Stimulated activated CD4-positive, alpha-beta T cell treated with anti-CD3 and anti-CD28 coated beads, TNF-alpha, amount 100 ng/mL, for 4 hours (primary cell): ENCODE measurements at places on chromosomes 3 and 15.

GRCh38 chr3:45776611-45777010 is 19.7 kb downstream of the SLC6A20 start:
- DNase-seq = no peak

DNA sequence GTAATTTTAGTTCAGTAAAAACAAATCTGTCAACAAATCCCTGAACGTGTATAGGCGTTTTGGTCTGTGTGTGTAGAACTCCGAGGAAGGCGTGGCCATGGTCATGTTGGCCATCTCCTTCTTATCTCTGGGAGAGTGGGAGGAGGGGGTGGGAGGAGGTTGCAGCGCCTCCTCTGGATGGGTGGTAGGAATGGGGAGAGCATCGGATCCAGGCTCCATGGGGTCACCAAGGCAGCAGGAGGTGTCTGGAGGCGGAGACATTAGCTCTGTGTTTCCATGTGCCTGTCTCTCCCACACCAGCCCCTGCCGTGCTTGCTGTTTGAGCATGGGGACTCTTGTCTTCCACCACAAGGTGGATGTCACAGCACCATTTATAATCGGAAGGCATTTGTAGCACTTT is 34.5 kb upstream of the TRPM1 start:
- DNase-seq = no peak

DNA sequence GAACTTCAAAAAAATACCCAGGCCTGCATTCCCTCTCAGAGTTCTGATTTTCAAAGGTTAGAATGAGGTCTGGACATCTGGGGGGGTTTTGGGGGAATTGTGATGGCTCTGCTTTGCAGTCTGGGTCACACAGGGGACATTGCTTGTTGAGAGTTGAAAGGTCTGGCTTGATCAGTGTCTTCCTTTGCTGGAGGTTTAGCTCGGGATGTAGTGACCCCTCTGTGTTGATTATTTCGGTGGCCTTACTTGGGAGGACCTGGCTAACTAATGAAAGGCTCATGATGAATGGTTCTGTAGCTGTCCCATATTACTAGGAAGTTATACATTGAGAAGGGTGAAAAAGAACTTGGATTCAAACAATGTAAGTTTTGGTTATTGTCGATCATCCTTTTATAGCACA is 23.7 kb downstream of the TPM1 start:
- no peak for DNase-seq

DNA sequence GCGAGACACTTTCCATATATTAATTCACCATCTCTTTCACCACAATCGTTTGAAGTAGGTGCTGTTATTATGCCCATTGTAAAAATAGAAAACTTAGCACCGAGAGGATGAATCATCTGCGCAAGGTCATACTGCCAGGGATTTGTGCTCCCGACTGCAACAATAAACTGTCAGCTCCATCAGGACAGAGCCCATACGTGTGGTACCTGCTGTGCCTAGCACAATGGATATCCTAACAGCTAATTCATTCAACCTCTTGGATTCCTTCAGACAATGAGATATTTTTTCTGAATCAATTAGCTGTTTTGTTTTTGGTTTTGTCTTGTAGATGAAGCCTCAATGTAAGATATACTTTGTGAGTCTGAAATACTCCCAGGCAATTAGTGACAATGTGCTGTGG is 32.3 kb upstream of the PROK2 start:
- no peak for DNase-seq

DNA sequence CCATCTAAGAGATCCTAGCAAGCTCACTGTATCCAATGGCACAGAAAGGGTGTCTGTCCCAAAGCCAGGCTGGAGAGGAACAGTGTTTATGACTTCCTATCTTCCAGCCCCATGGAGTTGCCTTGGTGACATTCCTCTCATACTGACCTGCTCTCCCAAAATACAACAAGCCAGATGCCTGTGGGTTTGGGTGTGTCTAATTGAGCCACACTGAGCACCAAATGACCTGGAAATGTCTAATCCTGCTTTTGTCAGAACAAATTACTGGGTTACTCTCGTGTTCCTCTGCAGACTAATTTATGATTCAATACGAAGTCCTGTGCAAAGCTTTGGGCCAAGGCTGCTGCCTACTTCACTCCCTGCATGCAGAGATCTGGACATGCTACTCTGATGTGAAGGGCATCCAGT is 98.1 kb upstream of the STRIT1 start:
- DNase-seq = no peak

DNA sequence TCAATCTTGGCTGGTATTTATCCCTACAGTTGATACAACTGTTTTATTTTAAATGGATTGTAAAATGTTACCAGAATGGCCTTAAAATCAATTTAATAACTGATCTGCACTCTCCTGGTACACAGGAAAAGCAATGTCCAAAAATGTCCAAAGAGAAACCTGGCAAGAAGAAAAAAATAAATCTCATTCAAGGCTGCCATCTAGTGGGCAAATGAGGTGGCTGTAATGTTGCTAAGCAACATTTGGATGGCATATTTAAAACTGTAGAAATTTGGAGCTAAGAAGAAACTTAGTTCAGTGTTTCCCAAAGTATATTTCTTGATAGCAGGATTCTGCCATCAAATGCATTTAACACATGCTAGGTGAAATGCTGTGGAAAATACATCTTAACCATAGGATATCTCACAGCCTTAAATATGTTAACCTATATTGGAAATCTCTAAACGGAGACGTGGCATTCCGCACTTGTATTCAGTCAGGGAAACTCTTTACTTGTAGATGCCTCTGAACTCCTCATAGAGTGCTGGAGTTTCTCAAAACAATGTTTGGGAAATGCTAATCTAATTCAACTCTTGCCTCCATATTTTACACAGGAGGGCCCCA is 216.8 kb downstream of the ERC2 start:
- no peak for DNase-seq

DNA sequence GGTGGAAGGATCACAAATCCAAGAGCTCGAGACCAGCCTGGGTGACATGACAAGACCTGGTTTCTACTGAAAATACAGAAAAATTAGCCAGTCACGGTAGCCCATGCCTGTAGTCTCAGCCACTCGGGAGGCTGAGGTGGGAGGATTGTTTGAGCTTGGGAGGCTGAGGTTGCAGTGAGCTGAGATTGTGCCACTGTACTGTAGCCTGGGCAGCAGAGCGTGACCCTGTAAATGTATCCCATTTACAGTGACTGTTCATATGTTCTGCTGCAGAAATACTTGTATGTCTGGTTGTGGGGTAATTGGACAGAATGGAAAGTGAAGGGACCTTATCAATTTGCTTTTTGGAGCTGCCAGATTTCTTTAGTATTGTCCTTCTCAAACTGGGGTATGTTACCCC is 24.9 kb downstream of the ATG7 start:
- DNase-seq = no peak

DNA sequence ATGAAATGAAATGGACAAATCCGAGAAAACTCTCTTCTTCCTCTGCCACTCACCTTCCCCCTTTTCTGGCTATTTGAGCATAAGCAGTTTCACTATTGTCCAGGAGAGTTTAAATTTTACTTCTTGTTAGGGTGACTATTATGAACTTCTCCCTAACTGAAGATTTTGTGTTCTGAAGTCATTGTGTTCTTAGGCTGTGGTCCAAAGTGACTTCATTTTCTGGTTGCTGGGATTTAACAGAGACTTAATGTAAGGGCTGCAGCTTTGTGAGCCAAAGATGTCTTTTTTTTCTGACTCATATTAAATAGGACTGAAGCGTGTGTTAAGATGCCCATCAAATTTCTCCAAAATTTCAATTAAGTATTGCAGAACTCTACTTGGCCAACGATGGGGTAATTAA is 46.5 kb upstream of the FSTL1 start:
- DNase-seq = no peak

DNA sequence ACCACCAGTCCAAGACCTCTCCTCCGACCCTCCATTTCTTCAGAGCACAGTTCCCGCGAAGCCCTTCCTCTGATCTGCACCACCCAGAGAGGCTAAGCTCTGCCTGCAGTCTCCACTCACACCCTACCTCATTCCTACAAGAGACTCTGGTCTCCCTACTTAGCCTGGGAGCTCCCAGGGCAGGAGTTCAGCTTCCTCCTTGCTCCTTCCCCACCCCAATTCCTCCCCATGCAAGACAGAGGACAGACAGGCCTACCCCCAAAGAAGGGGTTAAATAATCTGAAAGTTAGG is 12.6 kb upstream of the VIPR1 start:
- DNase-seq = no peak

DNA sequence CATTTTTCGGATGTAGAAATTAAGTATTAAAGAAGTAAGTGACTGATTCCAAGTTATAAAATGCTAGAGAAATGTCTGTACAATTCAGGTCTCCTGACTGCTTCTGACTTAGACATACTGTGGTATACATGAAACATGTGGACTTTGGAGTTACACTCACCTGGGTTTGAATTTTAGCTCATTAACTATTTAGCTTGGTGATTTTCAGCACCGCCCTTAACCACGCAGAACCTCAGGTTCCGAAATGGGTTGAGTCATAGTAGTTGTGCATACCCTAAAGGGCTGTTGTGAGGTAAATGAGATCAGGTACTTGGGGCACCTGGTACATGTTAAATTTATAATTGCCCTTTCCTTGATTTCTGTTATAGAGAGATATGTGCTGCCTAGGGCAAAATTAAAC is 32.9 kb upstream of the UTS2B start:
- DNase-seq = no peak

- no peak for DNase-seq
Measured at GRCh38 chr3:133119176-133119575, 81.0 kb downstream of the TMEM108 start.

DNA sequence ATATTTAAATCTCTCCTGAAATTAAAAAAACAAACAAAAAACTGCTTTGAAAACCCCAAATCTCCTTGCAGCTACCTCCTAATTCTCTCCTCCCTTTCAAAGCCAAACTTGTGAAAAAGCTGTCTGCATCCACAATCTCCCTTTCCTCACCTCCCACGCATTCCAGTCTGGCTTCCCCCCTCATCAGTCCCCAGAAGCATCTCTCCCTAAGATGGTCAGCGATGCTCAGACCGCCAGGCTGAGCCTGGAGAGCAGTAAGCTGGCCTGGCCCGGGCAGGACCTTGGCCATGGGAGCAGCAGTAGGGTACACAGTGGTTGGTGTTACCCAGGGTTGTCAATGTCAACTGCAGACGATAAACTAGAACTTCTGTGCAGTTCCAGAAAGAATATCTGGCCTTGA is 32.9 kb upstream of the BLM start:
- DNase-seq = no peak

DNA sequence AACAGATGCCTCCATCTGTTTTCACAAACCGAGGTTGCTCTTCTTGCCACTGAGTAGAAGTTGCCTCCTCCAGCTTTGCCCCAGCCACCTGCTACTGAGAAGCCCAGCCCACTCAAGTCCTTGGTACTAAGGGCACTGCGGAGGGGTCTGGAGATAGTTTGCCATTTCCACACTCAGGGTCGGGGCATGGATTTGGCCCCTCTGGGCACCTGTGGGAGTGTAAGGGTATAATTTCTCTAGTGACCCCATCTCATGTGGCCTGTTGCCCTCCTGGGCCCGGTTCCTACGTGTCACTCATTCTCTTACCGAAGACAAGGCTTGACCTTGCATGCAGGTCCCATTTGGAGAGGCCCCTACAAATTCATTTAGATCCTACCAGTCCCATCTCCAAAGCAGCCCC is 79.0 kb downstream of the THSD4 start:
- DNase-seq = no peak
